ENCODE measurements at places on chromosomes 1 and 21. TPM values are rescaled to one million over a fixed set of nuclear protein-coding genes. Genes with fewer than 3 reads are reported as not detected.

The IFI6 gene
- total RNA-seq, result 26.7 TPM

The ROR1 gene
- 0.05 TPM for total RNA-seq

DNA sequence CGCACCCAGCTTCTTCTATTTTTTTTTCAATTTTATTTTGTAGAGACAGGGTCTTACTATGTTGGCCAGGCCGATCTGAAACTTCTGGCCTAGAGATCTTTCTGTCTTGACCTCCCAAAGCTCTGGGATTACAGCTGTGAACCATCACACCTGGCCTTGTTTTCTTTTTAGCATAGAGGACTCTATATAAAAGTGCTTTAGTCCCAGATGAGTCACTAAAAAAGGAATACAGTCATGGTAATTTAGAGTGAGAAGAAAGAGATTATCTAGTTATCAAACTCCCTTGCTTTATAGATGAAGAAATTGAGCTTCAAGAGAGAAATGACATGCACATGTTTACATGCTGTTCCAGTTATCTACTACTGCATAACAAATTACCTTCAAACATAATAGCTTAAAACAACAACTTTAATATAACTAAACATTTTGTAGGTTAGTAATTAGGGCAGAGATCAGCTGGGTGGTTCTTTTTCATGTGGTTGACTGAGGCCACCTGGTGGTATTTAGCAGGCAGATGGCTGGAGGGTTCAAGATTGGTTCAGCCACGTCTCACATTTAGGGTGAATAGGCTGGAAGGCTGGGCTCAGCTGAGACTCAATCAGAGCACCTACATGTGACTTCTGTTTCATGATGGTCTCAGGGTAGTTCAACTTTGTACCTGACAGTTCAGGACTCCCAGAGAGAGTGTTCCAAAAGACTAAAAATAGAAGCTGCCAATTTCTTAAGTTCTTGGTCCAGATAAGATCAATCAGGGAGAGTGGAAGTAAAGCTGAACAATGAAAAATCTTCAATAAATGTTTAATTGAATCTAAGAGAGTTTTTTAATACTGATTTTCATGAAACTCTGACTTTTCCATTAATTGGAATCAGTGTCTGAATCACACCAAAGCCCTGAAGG is 16.9 kb upstream of the MTF2 start:
- peak; percentile 76 for DNase-seq

GRCh38 chr1:167082511-167083027 is 7.6 kb downstream of the GPA33 start:
- no peak for DNase-seq

- peak; percentile 86 for DNase-seq
These were observed 13.9 kb downstream of the DDX20 start for GRCh38 chr1:111769517-111770146.

DNA sequence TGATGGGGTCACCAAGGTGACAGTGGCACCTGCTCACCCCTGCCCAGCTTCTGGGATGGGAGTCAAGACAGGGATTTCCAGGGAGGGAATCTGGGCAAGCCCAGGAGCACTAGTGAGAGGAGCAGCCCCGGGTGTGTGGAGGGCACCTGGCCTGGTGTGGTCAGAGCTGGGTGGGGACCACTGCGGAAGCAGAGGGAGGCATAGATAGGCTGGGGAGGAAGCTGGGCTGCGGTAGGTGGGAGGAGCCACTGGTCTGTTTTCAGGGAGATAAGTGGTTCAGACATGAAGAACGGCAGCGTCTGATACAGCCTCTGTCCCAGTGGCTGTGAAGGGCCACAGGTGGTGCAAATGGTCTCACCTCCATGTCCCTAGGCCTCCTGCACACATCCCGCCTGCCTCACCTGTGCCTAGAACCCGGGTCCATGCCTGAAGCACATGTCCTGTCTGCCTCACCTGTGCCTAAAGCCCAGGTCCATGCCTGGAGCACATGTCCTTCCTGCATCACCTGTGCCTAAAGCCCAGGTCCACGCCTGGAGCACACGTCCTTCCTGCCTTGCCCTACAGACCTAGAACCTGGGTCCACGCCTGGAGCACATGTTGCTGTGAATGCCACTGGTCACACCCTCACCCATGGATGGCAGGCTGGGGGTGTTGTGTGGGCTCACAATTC is 325.9 kb upstream of the AJAP1 start:
- DNase-seq, result no peak

DNA sequence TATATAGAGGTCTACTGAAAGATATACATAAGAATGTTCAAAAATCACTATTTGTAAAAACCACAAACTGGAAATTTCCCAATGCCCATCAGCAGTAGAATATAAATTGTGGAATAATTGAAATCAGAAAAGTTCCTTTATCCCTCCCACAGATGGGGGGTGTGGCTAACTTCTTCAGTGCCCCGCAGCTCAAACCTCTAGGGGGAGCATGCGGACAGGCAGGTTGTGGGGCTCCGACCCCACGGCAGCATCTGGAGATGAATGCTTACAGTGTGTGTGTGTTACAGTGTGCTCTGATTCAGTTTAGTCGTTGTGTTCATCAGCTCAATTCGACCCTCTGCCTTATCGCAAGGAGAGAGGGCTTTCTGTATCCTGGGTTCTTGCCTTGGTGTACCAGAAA is 262.1 kb upstream of the LRRC7 start:
- no peak for DNase-seq

The ECM1 gene
- 0.43 TPM for total RNA-seq

- no peak for DNase-seq
These were observed 35.3 kb downstream of the SLC19A1 start for GRCh38 chr21:45506836-45507522.

The ADGRL4 gene
- total RNA-seq, result not detected

DNA sequence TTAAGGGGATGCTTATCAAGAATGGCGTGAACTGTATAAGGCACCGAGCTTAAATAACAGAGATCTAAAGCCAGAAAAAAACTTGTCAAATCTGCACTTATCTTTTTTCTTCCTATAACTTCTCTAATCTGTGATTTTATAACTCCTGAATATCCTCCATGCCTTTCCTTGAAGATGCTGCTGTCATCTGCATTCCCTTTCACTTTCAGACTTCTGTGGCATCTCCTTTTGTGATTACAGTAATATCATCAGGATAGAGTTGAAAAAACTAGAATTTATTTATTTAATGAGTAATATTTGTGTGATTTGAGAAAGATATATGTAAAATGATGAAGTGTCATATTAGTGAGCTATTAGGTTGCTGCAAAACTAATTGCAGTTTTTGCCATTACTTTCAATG is 357.8 kb upstream of the PTBP2 start:
- DNase-seq, result no peak

DNA sequence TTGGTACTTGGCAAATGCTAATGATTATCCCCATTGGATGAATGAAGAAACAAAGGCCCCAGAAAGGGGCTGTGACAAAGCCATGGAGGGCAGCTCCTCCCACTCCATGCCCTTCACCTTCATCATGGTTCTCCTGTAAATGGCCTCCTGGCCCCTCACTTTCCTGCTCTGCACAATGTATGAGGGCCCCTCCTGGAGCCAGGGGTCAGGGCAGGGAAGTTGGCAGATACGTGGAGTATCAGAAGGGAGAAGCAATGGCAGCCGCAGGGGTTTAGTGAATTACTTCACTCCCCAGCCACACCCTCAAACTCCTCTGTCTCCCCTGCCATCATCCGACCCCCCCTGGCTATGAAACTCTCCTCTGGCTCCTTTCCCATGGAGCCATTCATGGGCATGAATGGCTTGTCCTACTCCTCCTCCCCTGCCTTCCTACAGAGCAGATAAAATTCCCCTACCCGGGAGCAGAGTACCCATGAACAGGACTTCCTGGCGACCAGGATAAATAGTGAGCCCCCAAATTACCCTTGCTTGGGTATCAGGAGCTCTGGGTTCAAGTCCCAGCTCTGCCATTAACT is 86.3 kb downstream of the CAMK2N1 start:
- no peak for DNase-seq

GRCh38 chr1:6967431-6968111 is 182.3 kb downstream of the CAMTA1 start:
- no peak for DNase-seq

GRCh38 chr1:40886318-40887011 is 24.3 kb upstream of the CITED4 start:
- no peak for DNase-seq

The GJA5 gene
- total RNA-seq, result not detected

- no peak for DNase-seq
These were observed 420.3 kb downstream of the NPHP4 start for GRCh38 chr1:5571861-5572401.

The F13B gene
- not detected for total RNA-seq

DNA sequence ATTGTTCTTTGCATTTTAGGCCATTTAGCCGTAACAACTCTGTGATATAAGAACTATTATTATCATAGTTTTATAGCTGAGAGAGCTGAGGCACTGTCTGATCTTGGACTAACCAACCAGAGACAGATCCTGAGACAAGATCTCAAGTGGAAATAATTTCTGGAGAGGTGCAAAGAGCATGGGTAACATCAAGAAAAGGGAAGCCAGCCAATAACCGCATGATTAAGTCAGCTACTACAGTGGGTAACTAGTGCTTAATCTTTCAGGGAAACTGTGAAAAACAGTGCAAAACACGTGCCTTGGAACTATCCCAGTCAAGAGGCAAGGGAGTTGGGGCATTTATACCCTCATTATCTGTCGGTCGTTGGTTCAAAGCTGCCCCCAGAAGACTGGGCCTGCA is 105.8 kb downstream of the OMA1 start:
- DNase-seq, result no peak

DNA sequence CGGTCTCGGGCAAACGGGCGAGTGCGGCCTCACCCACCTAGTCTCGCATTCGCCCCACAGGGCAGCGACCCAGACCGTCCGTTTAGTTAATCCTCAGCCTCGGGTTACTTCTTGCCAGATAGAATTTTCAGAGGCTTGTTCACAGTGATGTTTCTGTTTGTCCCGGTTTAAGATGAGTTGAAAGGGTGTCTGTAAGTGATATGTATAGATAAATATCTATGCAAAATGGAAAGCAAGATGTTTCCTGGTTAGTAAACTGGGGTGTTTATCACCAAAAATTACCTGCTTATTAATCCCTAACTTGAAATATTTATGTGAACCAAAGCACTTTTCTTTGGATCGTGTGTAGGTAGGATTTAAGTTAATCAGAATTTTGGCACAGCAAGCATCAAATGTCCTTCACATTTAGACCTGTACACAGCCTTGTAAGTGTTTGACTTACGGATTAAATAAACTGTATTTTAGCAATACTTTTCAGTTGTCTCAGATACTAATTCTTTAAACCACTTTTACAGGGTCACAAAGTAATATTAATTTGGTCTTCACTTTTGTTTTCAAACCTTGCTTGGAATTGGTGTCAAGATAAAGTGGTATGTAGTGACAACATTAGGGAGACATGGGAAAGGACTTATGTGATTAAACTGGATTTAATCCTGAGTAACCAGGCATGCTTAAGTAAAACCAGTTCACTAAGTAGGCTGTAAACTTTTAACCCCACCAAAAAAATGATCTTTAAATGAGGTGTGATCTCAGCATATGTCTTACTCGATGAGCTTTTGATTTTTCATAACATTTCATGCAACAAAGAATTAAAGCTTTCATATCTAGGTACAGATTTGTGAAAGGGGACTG is 914 bp downstream of the ZNF326 start:
- DNase-seq, result no peak

- DNase-seq, result no peak
These were observed 6.8 kb upstream of the COL6A2 start for GRCh38 chr21:46091118-46091517.

DNA sequence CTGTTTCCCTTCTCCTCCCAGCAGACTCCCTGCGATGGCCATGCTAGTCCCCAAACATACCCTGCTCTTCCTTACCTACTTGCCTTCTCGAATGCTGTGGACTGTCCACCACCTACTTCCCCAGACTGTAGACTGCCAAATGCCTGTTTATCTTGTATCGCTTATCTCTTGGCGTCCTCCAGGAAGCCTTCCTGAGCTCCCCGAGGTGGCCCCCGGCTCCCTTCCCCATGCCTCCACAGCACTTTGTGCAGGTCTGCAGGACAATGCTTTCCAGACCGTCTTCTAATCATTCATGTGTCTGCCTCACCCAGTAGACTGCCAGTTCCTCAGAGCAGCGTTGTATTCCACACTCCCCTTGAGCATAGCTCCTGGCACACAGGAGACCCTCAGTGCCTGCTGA is 41.7 kb downstream of the RHBG start:
- DNase-seq, result no peak

GRCh38 chr1:93014168-93014567 is 52.9 kb upstream of the DIPK1A start:
- no peak for DNase-seq

DNA sequence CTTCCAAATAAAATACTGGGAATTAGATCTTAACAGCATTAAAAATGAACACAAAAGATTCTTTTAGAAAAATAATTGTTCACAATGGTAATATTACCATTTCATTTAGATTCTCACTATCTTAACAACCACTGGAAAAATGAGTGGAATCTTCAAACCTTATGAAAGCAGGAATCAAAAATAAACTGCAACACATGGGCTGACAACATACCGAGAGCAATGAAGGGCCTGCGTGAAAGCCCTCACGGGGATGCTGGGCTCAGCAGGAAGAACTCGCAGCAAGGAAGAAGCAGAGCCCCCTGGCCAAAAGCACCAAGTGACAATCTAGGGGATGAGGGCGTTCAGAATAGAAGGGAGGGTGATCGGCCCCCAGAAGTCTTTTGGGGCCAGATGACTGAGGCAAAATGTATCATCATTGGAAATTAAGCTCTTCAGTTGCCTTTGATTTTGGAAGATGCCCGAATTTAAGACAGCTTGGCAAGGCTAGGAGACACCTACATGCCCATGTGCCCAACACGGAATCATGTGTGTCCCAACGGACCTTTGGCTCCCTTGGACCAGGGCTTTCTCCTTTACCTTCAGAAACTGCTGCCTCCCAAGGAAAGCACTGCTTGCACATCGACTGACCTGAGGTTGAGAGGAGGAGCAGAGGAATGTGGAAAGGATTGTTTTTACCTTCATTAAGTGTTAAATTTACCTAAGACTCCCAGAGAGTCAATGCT is 103.9 kb downstream of the TGFBR3 start:
- DNase-seq, result no peak

GRCh38 chr1:5485436-5485835 is 506.8 kb downstream of the NPHP4 start:
- no peak for DNase-seq

DNA sequence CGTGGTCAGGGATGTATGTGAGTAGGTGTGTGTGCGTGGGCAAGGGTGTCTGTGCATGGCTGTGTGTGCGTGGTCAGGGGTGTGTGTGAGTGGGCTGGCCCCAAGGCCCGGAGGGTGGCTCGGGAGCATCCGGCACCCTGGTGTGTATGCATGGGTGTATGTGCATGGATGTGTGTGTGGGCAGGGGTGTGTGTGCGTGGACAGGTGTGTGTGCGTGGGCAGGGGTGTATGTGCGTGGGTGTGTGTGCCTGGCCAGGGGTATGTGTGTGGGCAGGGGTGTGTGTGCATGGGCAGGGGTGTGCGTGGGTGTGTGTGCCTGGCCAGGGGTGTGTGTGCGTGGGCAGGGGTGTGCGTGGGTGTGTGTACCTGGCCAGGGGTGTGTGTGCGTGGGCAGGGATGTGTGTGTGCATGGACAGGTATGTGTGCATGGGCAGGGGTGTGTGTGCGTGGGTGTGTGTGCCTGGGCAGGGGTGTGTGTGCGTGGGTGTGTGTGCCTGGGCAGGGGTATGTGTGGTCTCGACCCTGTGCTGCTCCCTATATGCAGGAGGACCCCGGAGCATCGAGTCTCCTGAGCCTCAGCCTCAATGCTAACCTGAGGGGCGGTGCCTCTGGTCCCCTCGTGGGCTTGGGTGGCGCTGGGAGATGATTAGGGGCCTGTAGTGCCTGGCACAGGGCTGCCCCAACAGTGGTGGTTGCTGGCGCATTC is 16.3 kb downstream of the ARHGEF16 start:
- no peak for DNase-seq

- no peak for DNase-seq
These were observed 120.9 kb downstream of the USP25 start for GRCh38 chr21:15850645-15851044.

Measured in natural killer cell (primary cell).